ENCODE measurements at places on chromosomes 6 and 20.
A peak's percentile ranks its signal among the peaks of the same experiment; 100 is the strongest.

DNA sequence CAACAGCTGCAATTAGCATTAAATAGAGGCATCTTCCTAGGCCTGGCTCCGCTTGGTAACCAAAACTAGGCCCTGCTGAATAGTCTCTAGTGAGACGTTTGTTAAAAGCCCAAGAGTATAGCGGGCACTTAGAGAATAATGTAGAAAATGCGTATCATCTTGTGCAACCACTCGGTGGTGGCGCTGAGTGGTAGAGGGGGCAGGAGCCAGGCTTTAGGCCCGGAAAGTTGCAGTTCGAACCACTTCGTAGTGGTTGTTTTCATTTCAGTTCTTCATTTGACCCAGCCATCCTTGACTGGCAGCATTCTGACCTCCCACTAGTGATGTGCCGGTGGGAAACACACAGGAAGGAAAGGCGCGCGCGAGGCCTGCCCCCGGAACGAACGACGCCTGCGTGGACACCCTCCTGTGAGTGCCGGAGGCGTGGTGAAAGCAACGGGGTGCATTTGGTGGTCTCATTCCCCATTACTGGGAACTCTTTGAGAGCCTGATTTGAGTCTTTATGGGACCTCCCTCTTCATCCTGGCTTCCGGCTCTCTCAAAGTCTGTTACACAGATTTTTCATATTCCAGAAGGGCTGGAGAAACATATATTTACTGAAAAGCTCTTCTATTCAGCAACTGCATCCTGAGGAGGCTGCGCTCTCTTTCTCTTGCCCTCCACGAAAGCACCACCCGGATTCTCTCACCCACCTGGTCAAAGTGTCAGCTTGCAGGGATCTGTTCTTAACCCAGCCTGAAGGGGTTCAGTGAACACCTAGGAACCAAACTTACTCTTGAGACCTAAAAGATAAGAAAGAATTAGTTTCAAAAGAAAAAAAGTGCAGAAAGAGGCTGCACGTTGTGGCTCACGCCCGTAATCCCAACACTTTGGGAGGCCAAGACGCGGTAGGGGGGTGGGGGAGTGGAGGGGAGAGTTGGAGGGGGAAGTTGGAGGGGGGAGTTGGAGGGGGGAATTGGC, 18.2 kb downstream of the GPX5 start:
- DNase-seq: no peak

DNA sequence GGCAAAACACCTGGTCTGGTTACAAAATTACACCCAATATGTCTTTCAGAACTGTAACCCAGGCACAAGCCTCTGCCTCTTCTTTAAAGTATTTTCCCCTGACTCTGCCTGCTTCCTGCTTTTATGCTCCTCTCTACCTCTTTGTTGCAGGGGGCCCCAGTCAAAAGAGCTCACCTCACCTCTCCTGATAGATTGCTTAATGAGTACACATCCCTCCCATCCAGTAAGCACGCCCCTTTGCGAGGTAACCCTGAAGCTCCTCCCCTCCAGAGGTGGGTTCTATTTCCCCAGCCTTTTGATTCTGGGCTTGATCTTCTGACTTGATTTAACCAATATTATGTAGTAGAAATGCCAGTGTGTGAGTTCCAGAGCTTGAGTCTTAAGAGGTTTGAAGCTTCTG, 56.6 kb upstream of the EYA2 start:
- DNase-seq: no peak

GRCh38 chr20:52219441-52219840, 27.9 kb upstream of the ZFP64 start:
- peak; percentile 53 for DNase-seq

DNA sequence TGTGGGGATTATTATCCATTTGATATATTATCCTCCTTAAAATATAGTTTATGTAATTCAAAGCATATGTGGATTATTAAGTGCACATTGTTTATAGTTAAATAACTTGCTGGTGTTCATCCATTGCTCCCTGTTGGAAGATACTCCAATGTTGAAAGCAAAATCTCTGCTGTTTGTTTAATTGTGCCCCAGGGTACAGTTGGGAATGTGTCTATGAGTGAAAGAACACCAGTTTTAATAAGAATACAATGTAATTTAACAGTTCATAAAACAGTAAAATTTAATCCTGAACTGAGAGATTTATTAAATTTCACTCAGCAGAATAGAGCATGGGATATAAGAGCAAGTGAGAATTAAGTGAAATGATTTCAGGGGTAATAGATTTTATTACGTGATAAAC, 364.9 kb downstream of the GRIK2 start:
- no peak for DNase-seq

DNA sequence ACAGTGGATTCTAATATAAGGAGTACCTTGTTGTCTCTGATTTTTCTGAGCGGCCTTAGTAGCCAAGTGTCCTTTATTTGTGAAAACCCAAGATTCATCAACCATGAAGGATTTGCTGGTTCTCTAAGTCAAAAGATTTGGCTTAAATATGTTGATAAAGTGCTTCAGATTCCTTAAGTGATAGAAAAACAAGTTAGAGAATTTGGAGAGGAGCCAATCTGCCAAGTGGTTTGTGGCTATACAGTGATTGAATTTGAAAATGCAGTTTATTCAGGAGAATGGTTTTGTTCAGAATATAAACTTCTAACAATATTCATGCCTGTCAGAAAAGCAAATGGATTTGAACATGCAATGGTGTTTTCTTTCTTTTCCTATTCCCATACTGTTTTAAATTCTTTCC, 54.8 kb downstream of the CAP2 start:
- no peak for DNase-seq

DNA sequence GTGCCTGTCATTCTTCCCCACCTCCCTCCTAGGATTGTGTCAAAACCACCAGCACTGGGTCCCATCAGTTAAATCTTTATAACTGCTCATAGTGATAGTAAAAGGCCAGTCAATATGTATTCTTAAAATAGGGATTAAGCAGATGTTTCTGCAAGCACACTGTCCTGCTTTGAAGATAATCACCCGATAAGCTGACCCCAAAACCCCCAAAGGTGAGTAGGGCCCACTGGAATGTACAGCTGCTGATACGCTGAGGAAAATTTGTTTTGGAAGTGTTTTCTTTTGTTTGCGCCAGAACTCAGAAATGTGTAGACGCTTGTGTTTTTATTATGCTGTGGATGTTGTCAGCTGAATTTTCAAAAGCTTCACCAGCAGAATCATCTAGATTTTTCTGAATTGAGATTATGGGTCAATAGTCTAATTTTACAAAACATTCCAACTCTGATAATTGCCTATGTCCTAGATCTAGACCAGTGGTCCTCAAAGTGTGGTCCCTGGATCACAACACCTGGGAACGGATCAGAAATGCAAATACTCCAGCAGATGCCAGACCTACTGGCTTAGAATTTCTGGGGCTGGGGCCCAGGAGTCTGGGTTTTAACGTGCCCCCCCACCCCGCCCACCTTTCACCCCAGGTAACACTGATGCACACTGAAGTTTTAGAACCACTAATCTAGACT, 11.4 kb downstream of the BFSP1 start:
- no peak for DNase-seq

GRCh38 chr20:44909872-44910689, at the start of gene PABPC1L:
Gene PABPC1L (plus strand): TSS chr20:44910060. CDS start chr20:44910144, 84 bp downstream.
- DNase-seq: peak; percentile 66

GRCh38 chr6:125987026-125987617, 782 bp downstream of the TRMT11 start:
- peak; percentile 47 for DNase-seq

DNA sequence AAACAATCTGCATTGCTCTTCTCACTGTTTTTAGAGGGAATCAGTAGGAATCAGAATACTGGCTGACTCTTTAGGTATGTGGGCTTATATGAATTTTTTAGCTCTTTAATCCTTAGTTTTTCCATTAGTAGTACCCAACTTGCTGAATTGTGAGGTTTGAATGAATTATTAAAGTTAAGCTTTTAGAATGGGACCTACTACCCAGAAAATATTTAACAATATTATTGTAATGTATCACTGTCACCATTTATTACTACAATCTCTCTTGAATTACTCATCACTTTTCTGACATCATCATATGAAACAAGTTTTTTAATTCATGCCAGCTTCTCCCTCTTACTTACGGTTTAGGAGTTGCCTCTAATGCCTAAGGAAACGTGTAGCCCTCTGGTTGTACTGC, 212.7 kb downstream of the BCKDHB start:
- DNase-seq: peak; percentile 50

DNA sequence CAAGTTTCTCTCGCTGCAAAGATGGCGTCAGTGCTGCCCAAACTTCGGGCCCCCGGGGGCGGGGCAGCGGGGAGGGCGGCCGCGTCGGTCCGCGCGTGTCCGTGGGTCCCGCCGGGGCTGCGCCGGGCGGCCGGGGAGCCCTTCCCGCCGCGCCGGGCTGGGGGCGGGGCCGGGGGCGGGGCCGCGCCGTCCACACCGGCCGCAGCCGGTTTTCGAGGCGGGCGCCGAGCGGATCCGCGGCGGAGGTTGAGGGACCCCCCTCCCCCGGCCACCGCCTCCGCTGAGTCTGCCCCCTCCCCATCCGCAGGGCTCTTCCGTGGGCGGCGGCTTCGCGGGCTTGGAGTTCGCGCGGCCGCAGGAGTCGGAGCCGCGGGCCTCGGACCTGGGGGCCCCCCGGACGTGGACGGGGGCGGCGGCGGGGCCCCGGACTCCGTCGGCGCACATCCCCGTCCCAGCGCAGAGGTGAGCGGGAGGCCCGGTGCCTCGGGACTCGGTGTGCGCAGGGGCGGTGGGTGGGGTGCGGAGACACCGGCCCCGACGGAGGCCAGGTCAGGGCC, 572 bp downstream of the SLC2A4RG start:
- no peak for DNase-seq

- peak; percentile 87 for DNase-seq
Measured at GRCh38 chr6:15073344-15073789, 172.5 kb upstream of the JARID2 start.

GRCh38 chr6:65545920-65546319, 161.1 kb downstream of the EYS start:
- no peak for DNase-seq

DNA sequence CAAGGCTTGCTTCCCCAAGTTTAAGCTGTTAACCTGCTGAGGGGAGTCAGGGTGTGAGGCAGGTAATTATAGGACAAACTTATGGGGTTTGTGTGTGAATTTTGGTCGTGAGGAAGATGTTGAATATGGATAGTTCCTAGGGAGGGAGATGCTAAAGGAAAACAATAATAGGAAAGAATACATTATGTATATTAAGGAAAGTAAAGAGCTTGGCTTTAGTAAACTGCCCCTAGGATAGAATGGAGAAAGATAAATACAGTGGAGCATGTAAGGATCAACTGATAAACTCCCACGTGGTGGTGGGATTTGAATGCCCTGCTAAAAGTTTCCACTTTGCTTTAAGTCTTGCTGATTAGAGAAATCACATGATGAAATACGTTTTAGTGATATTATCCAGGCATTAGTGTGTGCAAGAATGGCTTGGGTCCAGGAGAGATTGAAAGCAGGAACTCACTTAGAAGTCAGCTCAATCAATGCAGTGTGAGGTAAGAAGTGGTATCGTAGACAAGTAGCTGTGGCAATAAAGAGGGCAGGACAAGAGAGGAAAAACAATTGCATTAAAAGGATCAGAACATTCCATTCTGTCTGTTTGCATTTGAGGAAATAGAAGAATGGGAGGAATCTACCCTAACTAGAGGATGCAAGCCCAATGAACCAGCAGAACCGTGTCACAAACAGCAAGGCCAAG, 52.5 kb downstream of the RPS12 start:
- DNase-seq: no peak

- DNase-seq: no peak
Measured at GRCh38 chr6:31776485-31776988, 591 bp downstream of the VWA7 start.

DNA sequence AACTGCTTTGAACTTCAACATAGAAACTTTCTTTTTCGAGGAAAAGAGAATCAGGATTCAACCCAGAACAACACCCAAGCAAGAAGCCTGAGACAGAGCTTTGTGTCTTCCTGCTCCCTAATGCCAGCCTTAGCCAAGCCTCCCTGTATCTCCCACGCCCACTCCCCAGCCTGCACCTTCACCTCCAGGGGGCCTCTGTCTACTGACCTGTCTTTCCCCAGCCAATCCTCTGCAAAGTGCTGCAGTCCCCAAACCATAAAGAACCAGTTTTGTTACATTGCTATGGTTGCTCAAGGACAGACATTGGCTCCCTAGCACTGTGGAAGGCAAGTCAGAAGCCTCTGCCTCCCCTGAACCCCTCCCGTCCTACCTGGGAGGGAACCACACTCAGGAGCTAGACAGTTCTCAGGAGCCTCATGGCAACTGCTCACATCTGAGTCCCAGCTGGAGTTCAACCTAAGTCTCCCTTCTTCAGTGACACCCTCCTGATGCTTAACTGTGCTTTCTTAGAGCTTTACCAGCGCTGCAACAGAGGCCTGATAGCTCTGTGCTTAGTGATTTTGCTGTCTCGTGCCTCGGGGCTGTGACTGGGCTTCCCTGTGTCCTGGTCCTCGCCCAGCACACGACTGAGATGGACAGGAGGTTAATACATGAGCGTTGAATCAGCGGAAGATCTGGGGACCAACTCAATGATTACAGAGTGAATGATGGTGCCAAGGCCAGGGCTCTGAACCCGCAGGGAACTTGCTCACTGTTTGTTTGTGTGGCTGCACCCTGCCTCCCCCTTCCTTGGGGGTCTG, 101.5 kb upstream of the DUSP22 start:
- peak; percentile 19 for DNase-seq

DNA sequence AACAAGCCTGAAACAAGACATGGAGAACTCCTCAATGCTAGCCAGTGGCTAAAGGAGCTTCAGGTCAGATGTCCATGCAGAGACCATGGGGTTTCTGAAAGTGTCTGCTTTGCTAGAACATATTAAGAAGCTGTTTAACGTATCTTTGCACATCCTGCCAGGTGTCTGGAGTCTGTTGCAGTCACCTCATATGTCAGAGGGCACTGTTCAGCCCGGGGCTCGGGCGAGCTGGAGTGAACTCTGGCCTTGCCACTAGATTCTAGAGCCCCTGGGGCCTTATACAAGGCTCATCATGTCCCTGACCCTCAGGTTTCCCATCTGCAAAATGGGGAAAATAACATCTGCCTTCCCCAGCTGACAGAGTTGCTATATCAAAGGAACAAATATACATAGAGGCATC, 59.0 kb downstream of the PRDM1 start:
- DNase-seq: no peak

- no peak for DNase-seq
Measured at GRCh38 chr20:36974660-36975059, 23.2 kb upstream of the SAMHD1 start.

GRCh38 chr6:108684771-108685329, 124.1 kb downstream of the FOXO3 start:
- no peak for DNase-seq

DNA sequence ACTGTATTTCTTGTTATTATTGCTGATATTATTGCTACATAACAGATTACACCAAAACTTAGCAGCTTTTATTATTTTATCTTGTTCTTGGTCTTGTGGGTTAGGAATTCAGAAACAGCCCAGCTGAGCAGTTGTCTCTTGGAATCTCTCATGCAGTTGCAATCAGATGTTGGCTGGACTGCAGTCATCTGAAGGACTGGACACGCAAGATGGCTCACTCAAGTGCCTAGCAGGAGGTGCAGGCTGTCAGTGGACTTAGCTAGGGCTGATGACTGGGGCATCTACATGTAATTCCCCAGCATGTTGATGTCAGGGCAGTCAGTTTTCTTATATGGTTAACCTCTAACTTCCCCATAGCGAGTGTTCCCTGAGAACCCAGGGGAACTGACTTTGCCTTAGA, 128.6 kb upstream of the PLCB4 start:
- no peak for DNase-seq
